ENCODE measurements at places on chromosomes 6 and 20.

DNA sequence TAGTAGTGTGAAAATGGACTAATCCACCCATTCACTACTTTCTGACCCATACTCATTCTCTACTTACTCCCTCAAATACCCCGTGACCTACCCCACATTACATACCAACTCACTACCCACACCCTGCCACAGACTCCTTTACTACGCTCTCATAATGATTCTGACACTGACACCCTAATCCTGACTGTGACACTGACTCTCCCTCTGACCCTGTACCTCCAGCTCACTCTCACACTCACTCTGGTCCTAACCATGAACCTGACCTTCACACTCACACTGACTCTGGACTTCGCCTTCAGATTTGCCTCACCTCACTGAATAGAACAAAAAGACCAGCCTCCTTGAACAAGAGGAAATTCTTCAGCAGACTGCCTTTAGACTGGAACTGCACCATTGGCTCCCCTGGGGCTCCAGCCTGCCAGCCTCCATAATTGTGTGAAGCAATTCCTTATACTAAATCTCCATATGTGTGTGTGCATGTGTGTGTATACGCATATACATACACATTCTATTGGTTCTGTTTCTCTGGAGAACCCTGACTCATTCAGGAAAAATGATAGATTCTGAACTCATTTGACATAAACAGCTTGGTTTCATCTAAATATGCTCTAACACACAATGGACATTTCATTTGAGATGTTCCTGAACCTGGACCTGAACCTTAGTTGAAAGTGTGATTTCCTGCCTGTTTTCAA, 10.5 kb upstream of the ZNF343 start:
- no peak for DNase-seq

GRCh38 chr6:52065621-52066020, 21.8 kb downstream of the PKHD1 start:
- no peak for DNase-seq

DNA sequence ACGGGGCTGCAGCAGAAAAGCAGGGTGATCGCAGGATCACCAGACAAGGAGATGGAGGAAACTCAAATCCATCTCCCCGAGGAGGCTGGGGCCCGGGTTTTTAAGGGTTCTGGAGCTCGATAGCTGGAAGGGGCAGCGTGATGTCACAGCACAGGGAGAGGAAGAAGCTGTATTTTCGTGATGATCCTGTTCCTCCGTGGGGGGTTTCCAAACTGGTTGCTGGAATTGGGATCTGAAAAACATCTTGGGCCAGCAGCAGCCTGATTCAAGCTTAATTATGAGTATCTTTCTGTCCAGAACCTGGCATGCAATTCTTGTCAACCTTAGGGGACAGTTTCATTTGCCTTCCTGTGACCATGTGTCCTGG, 4.1 kb downstream of the CST7 start:
- DNase-seq: no peak

GRCh38 chr6:106225581-106225980, 100.0 kb downstream of the ATG5 start:
- DNase-seq: no peak

GRCh38 chr6:107267634-107268033, 152.3 kb upstream of the BEND3 start:
- no peak for DNase-seq
